DMS79 (cell line): ENCODE measurements at places on chromosomes 7 and 10.

GRCh38 chr10:92757066-92757710 lies 67.4 kb downstream of the HHEX start:
- peak; percentile 63 for DNase-seq

- DNase-seq = peak; percentile 32
Measured at GRCh38 chr7:33107136-33108066, 1.8 kb downstream of the RP9 start.

DNA sequence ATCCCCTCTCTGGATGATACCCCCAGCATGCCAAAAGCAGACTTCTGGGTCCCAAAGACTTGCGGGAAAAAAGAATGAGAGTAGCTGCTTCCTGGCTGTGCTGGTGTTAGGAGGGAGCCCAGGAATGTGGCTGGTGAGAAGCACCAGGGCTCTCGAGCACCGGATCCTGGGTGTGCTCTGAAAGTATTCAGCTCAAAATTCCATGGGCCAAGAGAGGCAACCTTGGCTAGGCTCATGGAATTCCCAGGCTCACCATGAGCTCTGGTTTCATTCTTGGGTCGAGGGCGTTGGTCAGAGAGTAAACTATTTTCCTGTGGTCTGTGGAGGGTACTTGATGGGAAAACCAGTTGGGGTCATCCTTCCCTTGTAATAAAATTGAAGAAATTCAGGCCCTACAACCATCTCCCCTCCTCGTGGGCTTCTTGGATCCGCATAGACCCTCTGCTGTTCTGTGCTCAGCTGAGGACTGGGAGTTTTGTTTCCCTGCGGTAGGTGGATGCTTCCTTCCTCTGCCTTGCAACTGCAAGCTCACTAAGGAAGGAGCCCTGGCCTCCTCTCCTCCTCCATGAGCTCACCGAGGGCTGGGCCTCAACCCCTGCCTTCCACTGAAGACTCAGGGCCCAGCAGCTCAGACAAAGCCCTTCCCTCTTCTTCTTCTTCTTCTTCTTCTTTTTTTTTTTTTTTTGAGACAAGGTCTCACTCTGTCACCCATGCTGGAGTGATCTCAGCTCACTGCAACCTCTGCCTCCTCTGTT lies 34.5 kb upstream of the AQP1 start:
- DNase-seq = no peak

DNA sequence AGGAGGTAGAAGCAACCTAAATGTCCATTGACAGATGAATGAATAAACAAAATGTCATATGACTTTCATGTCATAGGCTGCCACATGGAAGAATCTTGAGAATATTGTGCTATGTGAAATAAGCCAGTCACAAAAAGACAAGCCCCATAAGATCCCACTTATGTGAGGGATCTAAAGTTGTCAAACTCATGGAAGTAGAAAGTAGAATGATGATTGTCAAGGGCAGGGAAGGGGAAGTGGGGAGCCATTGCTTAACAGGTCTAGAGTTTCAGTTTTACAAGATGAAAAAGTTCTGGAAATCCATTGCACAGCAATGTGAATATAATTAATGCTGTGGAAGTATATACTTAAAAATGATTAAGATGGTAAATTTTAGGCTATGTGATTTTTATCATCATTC lies 229.3 kb upstream of the KMT2E start:
- no peak for DNase-seq

- DNase-seq = no peak
Measured at GRCh38 chr10:101617102-101617823, 29.1 kb downstream of the DPCD start.

DNA sequence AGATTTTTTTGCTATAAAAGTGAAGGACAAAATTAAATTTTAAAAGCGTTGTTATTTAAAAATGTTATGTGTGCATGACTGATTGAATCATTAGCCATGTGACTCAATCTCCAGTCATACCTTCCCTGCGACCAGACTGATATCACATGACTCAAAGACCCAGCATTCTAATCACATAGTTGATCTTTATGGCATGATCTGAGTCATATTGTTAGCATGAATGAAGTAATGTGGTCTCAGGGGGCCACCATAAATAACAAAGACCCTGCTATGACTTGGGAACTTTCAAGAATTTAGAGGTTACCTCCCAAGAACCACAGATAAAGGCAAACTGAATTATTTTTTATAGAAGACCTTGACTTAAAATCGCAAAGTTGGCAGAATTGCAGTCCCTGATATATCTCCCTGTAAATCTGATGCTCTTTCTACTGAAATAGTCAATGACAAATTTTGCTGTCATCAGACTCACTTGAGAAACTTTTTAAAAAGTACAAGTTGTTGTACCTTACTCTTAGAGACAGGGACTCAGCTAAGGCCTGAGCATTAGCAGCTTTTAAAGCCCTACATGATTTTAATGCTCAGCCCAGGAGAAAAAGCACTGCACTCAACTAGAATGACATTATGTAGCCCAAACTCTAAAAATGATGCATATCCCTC lies 717.3 kb downstream of the XPNPEP1 start:
- DNase-seq = no peak

- peak; percentile 7 for DNase-seq
Measured at GRCh38 chr7:146864644-146865043, 748.0 kb downstream of the CNTNAP2 start.

GRCh38 chr7:127146746-127147536 lies 105.8 kb downstream of the GRM8 start:
- no peak for DNase-seq

DNA sequence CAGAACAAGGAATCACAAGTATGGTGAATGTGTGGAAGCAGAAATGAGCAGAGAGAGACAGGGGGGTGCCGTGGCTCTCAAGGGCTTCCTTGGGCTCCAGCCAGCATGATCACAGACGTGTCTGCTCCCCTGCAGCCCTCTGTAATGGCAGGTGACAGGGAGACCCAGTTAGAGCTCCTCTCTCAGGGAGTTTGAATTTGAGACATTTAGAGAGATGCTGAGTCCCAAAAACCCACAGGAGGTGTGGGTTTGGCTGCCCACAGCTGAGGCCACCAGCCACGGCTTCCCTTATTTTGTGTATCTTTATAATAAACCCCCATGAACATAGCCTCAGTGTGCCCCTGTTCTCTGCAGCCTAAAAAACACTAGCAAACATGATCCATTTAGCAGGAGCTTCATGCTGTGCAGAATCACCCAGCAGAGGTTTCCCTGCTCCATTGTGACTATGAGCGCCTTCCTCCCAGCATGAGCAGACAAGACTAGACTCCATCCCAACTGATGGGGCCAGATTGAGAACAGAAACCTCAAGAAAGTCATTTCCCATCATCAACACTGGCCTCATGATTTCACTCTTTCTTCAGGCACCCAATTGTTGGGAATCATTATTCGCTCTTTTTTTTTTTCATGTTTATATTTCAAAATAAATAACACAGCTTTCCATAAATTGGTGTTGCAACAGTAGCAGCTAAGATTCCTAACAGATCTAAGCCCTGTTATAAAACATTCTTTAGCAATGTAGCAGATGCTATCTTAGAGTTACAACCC lies 13.4 kb downstream of the NOD1 start:
- no peak for DNase-seq

DNA sequence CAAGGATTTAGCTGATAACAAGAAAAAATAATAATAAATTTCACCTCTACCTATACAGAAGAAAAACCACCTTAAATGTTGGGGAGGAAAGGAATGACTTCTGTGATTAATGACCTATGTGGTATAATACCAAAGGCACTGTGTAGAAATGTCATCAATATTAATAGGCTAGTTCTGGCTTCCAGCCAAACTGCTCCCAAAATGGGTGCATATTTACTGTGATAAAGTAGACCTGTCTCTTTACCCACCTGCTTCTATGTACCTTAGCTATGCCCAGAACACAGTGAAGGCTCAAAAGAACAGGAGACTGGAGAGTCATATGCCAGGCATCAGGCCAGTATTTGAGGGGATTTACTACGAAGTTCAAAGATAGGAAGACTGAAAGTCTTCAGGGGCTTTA lies 76.0 kb downstream of the ATE1 start:
- DNase-seq = no peak

DNA sequence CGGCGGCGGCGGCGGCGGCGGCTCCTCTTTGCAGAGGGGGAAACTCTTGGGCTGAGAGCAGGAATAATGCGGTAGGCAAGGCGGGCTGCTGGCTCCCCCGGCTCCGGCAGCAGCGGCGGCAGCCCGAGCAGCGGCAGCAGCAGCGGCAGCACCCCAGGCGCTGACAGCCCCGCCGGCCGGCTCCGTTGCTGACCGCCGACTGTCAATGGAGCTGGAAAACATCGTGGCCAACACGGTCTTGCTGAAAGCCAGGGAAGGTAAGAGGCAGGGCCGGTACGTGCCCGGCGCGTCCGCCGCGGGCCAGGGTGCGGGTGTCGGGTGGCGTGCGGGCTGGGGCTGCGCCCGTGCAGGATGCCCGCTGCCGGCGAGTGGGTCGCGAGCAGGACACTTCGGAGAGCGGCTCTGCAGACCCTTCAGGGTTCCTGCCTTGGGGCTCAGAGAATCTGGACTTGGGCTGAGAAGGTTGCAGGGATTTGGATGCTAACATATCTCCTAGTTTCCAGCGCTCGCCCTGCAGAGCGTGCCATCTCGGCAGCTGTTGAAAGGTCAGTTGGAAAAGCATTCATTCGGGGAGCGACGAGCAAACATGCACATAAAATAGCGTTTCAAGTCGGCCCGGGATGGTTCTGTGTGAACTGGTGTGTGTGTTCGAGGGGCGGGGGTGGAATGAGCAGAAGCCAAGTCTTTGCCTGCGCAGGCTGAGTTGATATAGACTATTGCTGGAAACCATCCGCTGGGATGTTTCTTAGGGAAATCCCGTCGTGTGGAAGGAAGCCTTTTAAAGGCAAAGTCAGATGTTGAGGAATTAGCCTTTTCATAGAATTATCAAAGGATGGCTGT lies 562 bp downstream of the GRK5 start:
- DNase-seq = no peak

- peak; percentile 1 for DNase-seq
Measured at GRCh38 chr7:127514499-127514898, 70.9 kb downstream of the GCC1 start.

DNA sequence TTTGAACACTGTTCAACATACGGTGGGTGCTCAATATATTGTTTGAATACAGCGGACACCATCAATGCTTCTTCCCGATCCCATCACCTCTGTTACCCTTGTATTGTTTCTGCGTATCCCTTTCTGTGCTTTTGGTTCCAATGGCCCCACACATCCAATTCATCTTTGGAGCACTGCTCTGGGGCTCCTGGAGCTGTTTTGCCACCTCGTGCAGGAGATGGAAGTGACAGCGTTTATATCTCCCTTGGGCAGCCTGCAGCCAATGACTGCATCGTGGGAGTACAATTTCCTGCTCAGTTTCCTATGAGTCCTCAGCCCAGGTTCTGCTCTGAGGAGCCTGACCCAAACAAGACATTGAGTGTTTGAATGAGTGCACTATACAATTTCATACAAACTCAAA lies 50.2 kb upstream of the PIK3CG start:
- no peak for DNase-seq
